ENCODE measurements at places on chromosomes 13 and 19. TPM values are rescaled to one million over a fixed set of nuclear protein-coding genes. Genes with fewer than 3 reads are reported as not detected.

DNA sequence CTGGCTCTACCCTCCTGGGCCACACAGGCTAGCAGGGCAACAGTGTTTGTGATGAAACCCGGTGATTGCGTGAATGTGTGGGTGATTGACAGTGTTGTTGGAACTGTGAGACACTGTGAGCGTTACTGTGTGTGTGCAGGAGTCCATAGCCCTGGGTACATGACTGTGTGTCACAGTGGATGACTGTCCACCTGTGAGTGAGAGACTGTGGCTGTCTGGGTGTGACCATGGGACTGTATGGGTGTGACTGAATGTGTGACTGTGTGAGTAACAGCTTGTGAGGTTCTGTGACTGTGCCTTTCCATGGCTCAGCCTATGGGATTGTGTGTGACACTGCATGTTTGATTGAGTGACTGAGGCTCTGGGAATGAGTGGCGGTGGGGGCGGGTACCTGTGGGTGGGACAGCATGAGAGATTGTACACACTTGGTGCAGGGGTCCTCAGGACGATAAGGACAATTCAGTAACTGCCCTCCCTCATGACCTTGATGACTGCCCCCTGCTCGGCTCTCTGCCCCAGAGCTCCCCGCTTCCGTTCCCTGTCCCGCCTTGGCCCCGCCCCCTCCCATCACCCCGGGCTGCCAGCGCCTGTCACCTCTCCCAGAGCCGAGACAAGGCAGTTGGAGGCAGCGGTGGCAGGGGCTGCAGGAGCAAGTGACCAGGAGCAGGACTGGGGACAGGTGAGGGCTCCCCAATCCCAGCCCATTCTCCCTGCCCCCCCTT is at the start of gene GIPR:
TSS of gene GIPR (plus strand) at position 602 of the 722 bp plus-strand sequence. CDS start 1,300 bp downstream, outside the sequence.
- DNase-seq, result peak; percentile 84

GRCh38 chr19:38676023-38676877 is 28.8 kb downstream of the ACTN4 start:
- DNase-seq, result no peak

- no peak for DNase-seq
Observed at GRCh38 chr13:98059276-98059675, 83.6 kb upstream of the FARP1 start.

GRCh38 chr13:70087247-70087646 is 20.4 kb upstream of the ATXN8OS start:
- DNase-seq, result no peak

DNA sequence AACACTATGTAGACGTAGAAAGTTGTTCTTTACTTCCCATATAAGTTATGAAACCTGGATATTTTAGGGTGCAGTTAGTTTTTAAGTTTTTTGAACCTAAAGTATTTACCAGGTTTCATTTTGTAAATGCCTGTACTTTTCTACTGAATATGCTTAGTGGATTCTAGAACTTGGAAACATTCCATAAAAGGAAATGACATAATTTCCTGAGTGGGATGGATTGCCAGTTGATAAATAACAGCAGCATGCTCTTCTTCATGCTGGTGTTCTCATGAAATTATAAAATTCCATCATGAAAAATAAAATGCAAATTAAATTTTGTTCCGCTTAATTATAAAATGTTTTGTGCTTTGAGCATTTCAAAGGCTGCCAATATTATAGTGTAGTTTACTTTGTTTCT is 362.2 kb upstream of the PCDH20 start:
- DNase-seq, result no peak

- DNase-seq, result no peak
Observed at GRCh38 chr13:78960881-78961280, 301.9 kb upstream of the OBI1 start.

DNA sequence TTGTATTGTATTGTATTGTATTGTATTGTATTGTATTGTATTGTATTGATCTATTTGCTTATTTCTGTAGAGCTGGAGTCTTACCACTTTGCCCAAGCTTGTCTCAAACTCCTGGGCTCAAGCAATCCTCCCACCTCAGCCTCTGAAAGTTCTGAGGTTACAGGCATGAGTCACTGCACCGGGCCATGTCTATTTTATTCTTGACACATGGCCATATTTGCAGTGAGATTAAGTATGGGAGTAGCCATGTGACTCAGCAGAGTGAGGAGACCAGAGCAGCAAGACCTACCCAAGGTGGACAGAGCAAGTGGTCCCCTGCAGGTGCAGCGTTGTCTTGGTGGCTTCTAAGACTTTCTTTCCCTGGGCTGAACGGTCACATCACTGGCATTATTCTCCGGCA is 49.1 kb upstream of the UBAC2 start:
- no peak for DNase-seq

- peak; percentile 65 for DNase-seq
Observed at GRCh38 chr13:52070929-52071523, 46.5 kb downstream of the UTP14C start.

DNA sequence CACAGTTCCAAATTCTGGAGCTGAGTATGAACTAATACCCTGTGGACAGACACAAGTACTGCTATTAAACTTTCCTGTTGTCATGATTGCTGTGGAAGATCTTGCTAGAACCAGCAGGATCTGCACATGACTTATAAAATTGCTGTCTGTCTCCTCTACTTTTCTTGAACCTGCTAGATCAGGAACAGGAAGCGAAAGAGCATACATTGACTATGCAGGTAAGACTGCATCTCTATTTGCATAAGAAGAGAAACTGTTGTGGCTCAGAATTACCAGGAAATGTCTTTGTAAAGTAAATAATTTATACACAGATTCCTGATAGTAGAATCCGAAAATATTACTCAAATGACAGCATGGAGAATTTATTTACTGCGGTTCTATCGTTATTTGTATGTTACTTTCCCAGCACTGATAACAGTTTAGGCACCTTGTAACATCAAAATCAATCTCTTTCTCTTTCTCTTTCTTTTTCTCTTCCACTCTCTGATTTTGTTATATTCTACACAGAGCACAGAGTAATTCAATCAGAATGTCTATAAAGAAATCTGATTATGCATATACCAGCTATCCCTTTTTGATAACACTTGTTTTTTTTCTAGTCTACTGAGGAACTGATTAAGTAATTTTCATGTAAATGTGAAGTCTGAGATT is 226.5 kb downstream of the MYO16 start:
- DNase-seq, result no peak

DNA sequence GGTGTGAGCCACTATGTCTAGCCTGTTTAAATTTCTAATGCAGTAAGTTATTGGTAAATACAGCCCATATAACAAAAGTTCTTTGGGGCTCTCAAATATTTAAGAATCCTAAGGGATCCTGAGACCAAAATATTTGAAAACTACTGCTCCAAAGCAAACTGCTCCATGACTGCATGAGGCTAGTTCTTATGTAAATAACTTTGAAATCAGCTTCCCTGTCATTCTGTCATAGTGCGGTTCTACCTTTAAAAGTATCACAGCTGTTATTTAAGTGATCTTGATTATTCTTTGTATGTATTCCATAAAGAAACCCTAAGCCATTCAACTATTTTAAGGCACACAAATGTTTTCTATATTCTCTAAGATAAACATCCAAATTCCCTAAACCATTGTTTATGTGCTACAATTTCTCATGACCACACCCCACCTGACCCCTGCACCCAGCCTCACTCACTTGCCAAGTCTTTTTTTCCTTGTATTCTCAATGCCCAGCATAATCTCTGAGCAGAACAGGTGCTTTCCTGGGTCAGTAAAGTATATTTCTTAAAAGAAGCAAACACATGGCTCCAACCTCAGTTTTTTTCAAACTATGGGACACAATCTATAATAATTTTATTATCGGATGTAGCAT is 146.6 kb downstream of the RNF17 start:
- DNase-seq, result peak; percentile 41

- DNase-seq, result no peak
Observed at GRCh38 chr13:23292586-23292985, 111.8 kb downstream of the SGCG start.

GRCh38 chr13:47437406-47437805 is 540.6 kb upstream of the HTR2A start:
- DNase-seq, result no peak

GRCh38 chr13:30053939-30054338 is 203.5 kb upstream of the UBL3 start:
- no peak for DNase-seq

GRCh38 chr19:54473071-54473891 is at the start of gene CDC42EP5:
TSS of gene CDC42EP5 (minus strand) at chr19:54473296. CDS start at chr19:54465547, 7,749 bp downstream.
- no peak for DNase-seq

GRCh38 chr13:26752671-26753070 is 7.9 kb downstream of the GPR12 start:
- DNase-seq, result no peak

DNA sequence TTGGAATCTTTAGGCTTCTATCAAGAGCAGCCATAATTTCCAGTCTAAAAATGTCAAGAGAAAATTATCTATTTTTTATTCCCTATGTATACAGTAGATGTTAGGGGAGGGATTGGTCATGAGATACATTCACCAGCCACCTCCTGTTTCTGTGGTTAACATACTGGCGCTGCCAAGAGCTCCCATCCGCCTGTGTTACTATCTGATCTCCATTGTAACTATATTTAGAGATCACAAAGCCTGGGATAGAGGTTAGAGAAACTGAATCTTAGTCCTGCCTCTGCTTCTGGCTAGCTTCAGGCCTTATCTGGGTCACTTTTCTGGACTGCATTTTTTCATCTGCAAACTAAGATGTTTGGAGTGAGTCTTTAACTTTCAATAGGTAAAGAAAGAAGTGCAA is 46.3 kb downstream of the POLR1D start:
- DNase-seq, result no peak

- DNase-seq, result no peak
Observed at GRCh38 chr13:89307278-89307677, 1636.1 kb downstream of the SLITRK5 start.

GRCh38 chr19:53882391-53883050 is 524 bp downstream of the PRKCG start:
- no peak for DNase-seq

GRCh38 chr13:50677258-50677657 is 166.2 kb downstream of the DLEU7 start:
- DNase-seq, result no peak

DNA sequence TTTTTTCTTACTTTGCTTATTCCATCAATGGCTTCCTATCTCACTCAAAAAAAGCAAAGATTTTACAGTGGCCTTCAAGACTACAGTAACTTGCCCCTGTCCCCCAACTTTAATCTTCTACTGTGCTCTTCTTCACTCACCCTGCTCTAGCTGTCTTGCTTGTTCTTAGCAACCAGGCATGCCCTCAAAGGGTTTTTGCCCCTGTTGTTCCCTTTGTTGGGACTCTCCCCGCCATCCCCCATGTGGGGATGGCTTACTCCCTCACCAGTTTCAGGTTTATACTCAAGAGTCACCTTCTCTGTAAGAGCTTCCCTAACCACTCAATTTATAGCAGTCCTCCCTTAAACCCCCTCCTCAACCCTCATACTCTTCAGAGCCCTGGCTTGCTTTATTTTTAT is 5.4 kb downstream of the MTMR6 start:
- DNase-seq, result peak; percentile 53

- peak; percentile 99 for DNase-seq
Observed at GRCh38 chr19:53394974-53395839, at the start of gene ZNF765. TSS of gene ZNF765 (plus strand) at chr19:53395149. CDS start at chr19:53398016, 2,867 bp downstream.

DNA sequence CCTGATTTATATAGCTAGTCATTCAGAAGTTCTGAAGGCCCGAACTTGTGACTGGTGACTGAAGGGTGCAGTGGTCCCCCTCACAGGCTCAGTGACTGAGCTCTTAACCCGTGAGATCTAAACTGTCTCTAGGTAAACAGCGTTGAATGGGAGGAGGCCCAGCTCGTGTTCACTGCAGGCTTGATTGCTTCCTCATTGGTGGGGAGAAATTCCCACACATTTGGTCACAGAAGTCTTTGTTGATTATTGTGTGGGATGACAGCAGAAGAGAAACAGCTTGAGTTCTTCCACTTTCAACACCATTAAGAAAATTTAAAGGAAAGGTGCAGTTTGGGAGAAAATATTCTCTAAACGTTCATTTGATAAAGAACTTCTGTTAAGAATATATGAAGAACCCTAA is 1178.0 kb downstream of the UQCRFS1 start:
- DNase-seq, result no peak

DNA sequence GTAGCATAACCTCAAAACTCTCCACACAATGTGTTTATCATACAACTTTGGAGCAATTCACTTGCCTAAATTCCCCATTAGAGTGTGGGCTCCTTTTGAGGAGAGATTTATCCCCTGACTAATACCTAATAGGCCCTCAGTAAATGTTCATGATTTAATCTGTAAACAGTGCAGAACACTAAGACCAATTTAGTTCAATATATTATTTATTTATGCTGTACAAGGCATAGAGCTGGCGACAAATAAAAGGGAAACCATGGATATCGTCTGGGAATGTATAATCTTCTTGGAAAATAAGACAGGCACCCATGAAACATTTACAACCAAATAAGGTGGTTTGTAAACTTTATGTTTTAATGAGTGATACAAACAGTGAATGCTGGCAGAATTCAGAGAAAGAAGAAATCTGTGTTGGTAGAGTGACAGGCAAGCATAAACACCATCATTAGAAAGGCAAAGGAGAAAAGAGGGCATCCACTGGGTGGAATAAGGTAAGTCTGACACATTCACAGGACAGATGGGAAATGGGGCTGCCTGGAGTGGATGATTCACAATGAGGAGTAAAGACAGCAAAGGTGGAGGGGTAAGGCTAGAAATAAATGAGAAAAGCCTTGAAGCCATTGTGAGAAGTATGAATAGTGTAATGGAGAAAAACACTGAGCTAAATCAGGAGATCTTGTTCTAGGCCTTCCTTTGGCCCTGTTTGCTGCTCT is 106.1 kb upstream of the MIR17HG start:
- no peak for DNase-seq

Gene C2CD4C
- total RNA-seq, result 0.07 TPM

Gene MUC16
- not detected for total RNA-seq

Gene DCLK1
- not detected for total RNA-seq

Gene FAM32A
- 59.2 TPM for total RNA-seq

Gene KCNN1
- total RNA-seq, result not detected

Gene NOTCH3
- total RNA-seq, result not detected

Gene RPL36
- 1,117 TPM for total RNA-seq

Gene ZNF850
- total RNA-seq, result 3.2 TPM

Gene OR2Z1
- not detected for total RNA-seq

Gene KIR3DL1
- total RNA-seq, result not detected

Gene CABP5
- not detected for total RNA-seq

Gene NEK5
- total RNA-seq, result not detected

Gene GJA3
- not detected for total RNA-seq

Gene ODAD3
- total RNA-seq, result 0.24 TPM

Gene SLC7A1
- total RNA-seq, result 137 TPM

Gene ERICH6B
- total RNA-seq, result not detected

Gene LHB
- total RNA-seq, result not detected

Gene MISP3
- total RNA-seq, result 2.7 TPM

Gene PCDH20
- not detected for total RNA-seq

Gene CYP4F11
- not detected for total RNA-seq

Gene ZNF726
- total RNA-seq, result 16.3 TPM

Gene SMIM44
- total RNA-seq, result not detected

Gene CCDC70
- total RNA-seq, result not detected

Gene AKAP8
- 56.2 TPM for total RNA-seq

Gene LMTK3
- 3.6 TPM for total RNA-seq

Gene WDR83
- 21.7 TPM for total RNA-seq

Gene ZNF616
- 7.1 TPM for total RNA-seq

All from activated CD4-positive, alpha-beta T cell treated with anti-CD3 and anti-CD28 coated beads, Interleukin-2, amount 10 ng/mL, durations not matched to agents 24 days and 14 days (primary cell).